NCI-H526 (cell line): ENCODE measurements at places on chromosomes 2 and 18.

DNA sequence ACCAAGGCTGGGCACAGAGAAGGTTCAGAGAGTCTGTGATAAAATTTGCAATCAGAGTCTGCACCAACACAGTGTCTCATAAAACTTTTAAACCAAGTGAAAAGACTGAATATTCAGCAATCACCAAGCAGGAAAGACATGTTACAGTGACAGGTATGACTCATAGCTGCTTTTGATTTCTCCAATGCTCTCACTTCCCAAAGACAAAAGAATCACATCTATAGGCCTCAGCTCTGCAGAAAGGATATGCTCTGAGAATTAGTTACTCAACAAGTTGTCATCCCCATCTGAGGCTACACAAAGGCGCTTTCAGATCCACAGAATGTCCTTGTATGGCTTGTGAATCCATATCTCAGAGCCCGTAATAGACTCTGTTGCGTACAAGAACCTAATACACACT, 92.5 kb downstream of the KCNF1 start:
- DNase-seq: no peak

DNA sequence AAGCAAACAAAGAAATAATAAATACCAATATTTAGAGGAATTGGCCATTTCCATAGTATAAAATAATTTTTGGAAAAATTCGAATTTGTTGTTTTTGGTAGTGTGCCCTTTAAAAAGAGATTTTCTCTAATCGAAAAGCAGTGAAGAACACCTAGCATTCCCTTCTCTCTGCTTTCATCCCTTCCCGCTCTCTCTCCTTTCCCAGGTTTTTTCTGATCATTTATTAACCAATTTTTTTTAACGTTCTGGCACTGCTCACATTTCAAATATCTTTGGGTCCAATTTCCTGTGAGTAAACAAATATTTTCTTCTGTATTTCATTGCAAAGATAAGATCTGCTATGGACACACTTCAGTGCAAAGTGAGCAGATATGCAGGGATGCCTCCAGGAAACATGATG, 101.2 kb downstream of the ZNF407 start:
- no peak for DNase-seq

DNA sequence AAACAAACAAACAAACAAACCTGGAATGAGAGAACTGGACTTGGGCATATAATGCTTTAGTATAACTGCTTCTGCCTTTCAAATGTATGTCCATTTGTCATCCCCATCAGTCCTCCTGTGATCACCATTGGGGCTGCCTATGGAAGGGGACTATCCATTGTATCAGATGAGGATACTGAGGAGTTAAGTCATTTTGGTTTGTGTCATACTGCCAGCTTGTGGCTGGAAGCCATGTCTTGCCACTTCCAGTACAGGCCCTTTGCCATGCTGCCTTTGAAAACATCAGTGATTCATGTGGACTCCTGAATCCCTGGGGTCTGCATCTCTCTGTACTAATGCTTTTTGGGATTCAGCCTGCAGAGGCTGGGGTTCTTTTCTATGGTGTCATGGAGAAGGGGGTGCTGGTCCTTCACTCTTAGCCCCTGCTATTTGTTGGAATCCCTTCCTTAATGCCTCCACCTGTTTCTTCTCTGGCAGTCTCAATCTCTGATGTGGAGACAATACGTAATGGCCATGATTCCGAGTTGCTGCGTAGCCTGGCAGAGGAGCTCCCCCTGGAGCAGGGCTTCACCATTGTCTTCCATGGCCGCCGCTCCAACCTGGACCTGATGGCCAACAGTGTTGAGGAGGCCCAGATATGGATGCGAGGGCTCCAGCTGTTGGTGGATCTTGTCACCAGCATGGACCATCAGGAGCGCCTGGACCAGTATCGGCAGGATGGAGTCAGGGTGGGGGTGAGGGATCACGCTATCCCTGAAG, 10.6 kb downstream of the PLCD4 start:
- DNase-seq: peak; percentile 26

DNA sequence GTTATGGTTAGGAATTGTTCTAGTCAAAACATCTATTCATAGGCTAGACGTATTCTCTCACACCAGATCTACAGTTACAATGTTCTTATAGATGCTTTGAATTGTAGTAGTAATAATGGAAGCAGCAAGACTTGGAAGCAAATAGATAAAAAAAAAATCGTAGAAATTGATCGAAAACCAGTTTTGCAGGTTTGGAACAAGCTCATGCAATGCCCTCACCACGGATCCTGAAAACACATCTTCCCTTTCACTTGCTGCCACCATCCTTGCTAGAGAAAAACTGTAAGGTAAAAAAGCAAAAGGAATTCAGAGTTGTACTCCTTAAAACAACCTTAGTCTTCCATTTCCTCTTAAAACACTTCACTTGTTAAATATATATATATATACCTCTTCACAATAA, 4.4 kb downstream of the SULT1C4 start:
- no peak for DNase-seq

DNA sequence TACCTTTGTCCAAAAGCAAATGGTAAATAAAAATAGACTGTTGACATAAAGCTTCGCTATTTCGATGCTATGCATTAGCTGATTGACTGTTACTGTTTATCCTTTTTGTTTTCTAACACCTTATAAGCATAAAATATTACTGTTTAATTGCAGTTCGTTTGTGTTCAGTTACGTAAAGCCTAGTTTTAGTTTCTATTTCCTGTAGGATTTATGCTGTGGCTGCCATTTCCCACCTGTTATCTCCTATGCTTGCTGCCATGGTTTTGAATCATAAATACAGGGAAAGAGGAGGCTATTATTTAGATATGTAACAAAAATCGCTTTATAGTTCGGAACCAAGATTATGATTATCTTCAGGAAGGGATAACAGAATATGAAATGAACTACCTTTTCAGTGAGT, 3.9 kb downstream of the TANK start:
- no peak for DNase-seq

DNA sequence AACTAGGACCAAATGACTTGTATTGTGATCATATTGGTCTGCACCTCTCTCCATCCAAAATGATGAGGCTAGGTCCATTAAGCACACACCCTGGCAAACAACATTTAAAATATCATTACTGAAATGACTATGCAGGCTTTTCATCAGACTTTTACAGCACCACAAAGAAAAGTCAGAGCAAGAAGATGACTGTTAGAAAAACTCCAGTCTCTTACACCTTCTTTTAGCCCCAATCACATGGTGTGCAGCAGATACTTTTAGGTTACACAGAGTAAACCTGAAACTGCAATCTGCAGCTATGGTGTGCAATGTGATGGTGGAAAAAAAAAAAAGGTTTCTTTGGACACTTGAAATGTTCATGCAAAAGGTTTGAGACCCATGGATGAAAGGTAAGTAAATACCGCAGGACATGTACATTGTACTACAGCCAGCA, 5.4 kb upstream of the POLI start:
- DNase-seq: no peak

DNA sequence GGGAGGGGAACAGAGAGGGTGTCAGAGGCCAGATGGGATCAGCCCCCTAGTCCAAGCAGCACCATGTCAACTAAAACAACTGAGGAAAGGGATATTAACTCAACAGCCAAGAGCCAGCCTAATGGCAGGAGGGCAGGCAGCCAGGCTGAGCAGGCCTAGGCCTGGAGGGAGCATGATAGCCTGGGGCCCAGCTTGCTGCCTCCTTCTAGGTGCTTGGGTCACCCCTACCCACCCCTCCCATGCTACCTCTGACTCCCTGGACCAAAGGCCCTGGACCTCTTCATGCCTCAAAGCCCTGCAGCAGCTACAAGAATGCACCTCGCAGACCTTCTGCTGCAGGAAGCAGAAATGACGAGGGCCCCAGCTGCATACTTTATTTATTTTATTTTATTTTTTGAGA, 22.1 kb upstream of the TNS1 start:
- no peak for DNase-seq

GRCh38 chr2:11597538-11598225, 63.8 kb downstream of the GREB1 start:
- no peak for DNase-seq

GRCh38 chr18:2918761-2919550, 72.2 kb downstream of the EMILIN2 start:
- no peak for DNase-seq

DNA sequence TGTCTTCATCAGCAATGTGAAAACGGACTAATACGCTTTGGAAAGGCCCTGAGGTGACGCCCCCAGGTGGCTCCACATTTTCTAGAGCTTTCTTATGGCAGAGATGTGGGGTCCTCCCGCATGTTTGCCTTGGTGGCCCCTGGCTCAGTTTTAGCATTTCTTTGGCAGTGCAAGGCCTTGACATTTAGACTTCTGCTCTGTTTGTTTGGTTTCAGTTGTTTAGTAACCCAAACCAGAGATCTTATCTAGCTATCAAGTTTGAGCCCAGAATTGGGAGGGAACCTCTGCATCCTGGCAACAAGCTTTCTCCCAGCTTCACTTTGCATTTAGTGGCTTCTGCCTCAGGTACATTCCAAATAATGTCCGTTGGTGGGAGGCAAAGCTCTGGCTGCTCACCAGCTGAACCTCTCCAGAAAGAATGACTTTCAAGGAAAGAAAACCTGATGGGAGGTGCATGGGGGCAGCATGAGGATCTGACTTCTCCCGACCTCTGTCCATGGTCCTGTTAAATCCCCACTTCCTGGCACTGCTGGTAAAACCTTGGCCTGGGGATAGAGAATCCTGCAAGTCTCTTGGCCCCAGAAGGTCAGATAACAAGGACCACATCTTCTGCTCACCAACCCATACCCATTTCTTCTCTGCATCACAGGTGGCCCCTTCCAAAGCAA, 12.0 kb upstream of the MBP start:
- DNase-seq: no peak

DNA sequence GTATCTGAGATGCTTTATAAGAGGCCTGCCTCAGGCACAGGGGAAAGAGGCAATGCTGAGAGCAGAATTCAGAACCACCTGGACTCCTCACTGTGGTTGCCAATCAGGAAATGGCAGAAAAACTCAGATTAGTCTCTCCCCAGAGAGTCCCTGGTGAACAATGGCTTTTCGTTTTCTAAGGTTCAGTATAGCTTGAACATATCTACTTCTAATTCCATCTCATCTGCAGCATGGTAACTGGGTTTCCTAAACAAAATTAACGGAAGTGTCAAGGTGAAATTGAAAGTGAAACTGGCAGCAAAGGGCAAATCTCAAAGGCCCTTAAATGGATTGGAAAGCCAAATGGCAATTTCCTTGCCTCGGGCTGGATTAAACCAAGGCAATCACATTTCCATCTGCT, 480.2 kb upstream of the ACVR2A start:
- no peak for DNase-seq

DNA sequence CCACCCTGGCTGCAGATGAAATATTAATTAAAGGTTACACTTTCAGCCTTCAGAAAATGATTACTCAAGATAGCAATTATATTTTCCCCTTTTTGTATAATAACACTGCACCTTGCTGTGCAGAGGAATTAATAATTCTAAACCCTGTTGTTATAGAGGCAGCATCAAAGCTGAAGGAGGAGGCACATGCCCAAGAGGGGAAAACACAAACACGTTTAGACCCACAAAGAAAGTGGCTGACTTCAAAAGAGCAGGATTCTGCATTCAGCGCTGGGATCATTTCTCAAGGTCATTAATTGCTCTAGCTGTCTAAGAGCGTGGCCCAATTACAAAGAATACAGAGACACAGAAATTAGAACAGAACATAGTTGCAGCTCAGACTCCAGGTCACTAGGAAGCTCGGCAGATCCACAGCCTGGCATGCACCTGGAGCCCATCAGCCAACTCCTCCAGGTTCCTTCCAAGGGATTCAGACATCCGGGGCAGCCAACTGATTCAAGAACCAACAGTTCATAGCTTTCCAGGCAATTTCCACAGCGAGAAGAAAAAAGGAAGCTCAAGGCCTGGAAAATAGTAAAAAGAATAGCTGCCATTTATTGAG, 102.3 kb upstream of the ID2 start:
- DNase-seq: no peak

GRCh38 chr2:113058998-113059960, at the start of gene IL36RN:
IL36RN (plus strand) TSS chr2:113059198; CDS start chr2:113059439, 241 bp downstream.
- DNase-seq: no peak

DNA sequence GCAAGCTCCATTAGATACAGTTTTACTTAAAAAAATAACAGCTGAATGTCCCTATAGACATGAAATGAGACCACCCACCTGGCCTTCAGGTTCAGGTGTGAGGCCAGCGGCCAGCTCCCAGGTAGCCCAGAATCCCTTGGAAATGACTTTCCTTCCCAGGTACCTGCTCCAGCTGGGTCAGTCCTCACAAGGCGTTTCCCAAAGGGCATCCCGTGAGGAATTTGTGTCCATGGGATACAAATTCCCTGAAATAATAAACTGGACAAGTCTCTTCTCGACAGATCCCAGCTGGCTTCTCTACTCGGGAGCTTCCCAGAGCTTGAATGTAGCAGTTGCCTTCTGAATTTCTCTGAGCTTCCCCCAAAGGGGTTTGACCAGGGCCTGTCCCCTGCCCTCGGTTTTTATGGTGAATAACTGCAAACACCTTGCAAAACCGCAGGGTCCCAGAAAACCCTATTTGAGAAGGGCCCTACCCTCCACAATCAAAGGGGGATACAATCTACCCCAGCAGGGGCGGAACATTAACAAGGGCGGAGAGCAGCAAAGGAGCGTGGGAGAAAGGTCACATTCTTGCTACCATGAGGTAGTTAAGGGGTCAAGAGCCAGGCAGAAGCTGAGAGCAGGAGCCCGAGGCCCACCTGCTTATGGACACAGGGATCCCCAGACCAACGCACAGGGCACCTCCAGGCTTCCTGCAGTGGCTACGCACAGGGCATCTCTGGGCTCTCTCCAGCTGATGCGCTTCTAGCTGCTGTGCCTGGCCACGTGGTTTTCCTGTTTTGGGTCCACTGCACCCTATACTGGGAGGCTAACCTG, 107.7 kb downstream of the HDAC4 start:
- DNase-seq: no peak

DNA sequence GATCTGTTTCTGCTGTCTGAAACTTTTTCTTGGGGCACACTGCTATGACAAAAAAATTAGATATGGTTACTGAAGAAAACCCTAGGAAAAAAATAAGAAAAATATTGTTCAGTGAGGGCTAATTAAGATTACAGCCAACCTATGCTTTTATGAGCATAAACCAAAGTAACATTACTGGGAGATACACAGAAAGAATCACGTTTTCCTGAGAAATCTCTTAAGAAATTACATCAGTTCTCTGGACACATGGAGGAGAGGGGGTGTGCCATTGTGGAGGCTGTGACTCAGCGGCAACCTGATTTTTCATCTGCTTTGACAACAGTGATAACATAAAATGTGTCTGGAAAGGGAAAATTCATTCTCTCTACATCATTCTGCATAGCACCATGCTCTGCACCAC, 13.4 kb upstream of the NMI start:
- DNase-seq: no peak

- DNase-seq: no peak
Measured at GRCh38 chr2:62663411-62663810, 42.1 kb upstream of the EHBP1 start.
